ENCODE measurements at places on chromosomes 1 and 21.

- DNase-seq, result no peak
These were observed 43.1 kb downstream of the OPRD1 start for GRCh38 chr1:28855046-28855445.

DNA sequence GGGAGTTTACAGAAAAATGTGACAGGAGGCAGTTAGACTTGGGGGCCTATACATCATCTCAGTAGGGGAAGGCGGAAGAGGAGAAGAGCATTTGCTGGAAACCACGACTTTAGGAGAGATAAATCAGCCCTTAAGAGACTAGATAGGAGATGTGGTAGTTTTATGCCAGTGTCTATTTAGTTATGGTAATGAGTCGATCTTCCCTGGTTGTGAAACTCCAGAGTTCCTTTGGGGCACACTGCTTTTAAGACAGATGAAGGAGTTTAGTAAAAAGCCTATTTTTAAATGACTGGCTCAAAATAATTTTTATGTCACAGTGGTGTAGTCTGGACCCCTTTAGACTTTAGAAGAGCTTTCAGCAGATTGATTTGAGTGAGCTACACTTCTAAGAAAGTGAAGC, 7.8 kb downstream of the PGM1 start:
- no peak for DNase-seq

DNA sequence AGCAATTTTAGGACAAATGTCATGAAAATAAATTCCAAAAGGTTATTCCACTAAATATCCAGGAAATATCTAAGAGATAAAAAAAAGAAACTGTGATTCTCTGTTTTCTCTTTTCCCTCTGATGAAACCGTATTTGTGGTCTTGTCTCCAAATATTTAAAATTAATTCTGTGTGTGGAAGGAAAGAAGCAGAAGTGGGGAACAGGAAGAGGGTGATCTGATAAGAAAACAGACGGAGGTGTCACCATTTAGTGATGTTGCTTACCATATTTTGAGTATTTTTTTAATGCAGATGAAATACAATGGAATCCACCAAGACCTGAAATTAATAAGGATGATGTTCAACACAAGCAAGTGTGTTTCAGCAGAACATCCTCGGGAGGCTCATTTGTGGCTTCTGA, 29.6 kb downstream of the CLCA1 start:
- DNase-seq, result no peak

- DNase-seq, result peak; percentile 67
These were observed 344.1 kb downstream of the DISC1 start for GRCh38 chr1:231970684-231971083.

GRCh38 chr1:245091818-245092637, 62.8 kb upstream of the KIF26B start:
- DNase-seq, result no peak

DNA sequence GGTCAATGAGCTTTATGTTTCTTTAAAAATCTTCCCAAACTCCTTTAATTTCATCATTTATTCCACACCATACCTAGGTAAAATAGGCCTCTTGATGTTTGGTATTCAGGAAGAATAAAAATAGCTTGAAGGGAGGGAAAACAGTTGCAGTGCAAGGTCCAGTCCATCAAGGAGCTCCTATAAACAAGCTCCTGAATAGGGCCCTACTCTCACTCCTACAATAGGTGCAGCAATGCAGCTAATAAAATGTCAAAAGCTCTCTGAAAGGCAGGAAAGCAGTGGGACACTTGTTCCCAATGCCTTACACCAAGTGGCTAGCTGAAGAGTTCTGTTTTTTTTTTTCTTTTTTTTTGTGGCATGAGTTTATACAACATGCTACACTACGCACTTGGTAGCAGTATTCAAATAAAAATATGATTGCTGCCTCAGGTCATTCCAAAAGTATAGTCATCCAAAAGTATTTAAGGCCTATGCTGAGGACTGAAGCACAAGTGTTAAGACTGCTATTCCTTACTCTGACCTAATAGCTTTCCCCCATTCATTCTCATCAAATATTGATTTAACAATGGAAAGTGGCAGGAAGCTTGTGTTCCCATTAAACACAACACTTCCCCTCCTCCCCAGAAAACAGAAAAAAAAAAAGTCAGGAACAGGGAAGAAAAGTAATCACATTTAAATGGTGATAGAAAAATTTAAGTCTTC, 9.8 kb downstream of the TEX38 start:
- no peak for DNase-seq

DNA sequence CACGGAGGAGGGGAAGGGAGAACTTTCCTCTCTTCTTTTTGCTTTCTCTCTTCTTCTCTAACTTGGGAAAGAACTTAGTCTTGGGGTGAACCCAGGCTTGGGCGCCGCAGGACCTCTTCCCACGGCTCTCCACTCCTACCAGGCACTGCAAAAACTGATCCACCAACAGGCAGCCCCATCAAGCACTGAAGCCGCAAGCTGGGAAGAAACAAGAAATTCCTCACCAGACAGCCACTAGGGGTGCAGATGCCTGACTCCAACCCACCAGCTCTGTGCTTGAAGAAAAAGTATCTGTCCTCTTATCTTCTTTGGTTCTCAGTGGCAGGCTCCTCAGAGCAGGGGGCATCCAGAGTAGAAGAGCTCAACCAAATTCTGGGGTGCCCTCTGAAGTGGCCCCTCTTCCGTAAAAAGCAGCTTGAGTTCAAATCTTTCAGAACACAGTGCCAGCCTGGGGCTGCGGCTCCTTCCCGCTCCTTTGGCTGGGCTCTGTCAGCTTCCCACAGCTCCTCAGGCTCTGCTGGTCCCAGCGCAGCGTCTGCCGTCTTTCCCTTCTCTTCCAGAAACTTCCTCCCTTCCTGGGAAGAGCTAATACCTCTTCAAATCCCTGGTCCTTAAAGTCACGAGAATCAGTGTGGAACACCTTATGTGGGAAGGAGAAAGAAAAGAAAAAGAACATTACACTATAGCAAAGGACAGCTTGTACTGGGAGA, 2.4 kb downstream of the SLC41A1 start:
- DNase-seq, result no peak

DNA sequence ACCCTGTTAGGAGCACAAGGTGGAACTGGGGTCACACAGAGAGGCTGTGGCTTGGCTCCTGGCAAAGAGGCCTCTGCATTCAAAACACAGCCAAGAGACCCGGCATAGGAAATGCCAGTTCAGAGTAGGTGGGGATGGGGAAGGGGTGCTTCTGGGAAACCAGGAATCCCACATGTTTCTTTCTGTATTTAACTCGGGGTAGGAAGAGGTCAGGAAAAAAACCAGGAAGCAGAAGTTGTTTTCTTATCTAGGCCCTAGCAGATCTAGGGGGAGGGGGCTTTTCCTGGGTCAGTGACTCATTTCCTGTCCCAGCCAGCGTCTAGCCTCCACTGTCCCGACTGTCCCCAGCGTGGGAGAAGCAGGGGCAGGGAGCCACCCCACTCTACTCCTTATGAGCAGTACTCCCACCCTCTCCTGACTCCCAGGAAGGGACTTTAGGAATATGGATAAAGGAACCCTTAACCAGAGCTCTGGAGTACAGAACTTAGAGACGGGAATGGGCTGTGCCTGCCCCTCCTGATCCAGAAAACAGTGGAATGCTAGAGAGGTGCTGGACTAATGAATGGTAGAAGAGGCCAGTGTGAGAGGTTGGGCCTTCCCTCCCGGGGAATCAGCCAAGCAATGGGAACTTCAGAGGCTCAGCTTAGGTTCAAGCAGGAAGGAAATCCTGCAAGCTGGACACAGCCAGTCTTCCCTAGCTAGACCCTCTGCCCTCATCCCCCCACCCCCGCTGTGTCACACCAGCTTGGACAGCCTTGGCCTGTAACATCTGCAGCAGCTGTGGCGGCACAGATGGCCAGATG, 5.7 kb downstream of the FHL3 start:
- no peak for DNase-seq

- no peak for DNase-seq
These were observed 11.5 kb upstream of the TMEM51 start for GRCh38 chr1:15141935-15142539.

Data from ascending aorta (tissue), 2 donors.